ENCODE measurements at places on chromosomes 6 and 20.

- DNase-seq: no peak
Observed at GRCh38 chr6:90197854-90198496, 98.7 kb downstream of the BACH2 start.

DNA sequence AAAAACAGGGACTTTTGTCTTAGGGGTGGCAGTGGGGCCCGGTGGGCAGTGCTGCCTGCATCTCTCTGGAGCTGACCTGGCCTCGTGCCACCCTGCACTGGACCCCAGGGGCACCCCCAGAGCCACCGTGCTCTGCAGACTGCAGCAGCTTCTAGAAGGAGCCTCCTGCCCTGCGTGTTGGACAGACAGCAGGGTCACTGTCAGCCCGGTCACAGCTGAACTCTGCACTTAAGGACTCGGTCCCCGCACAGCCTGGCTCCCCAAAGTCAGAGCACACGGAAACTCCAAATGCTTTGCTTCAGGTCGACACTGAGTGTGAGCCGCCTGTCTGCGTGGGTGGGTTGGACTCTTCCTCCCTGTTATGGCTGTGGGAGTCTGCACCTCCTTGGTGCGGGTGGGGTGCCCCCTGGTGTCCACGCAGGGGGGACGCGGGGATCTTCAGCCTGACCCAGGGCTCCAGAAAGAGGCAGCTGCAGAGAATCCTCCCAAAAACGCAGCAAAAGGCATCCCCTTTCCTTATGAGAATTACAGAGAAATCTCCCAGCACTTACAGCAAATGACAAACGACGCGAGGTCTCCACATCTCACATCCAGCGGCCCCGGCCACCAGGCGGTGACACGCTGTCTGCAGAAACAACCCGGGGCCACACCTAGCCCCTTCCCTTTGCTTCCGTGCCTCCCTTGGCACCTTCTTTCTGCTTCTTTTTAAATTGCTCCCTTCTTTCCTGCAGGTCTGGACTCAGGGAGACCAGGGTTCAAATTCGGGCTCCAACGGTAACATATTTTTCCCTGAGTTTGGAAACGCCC, 36.3 kb upstream of the DACT2 start:
- DNase-seq: peak; percentile 60

DNA sequence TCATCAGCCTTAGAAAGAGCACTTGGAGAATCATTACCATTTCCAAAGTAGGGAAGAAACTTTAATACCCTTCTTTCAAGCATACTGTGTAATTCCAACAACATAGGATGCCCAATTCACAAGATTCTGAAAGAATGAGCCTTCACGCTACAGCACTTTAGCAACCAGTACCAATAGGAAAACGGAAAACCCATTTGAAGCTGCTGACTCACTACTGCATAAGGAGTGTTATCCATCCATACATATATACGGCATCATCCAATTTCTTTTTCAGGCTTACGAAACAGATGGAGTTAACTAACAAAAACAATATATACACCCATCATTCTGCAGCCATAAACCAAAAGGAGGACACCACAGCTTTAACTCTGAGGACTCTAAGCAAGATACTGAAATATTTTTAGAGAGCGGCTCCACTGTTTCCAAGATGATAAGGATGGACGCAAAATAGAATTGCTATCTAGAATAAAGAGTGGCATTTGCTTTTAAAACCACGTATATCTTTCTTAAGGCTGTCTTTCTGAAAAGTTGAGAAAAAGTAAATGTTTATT, 24.9 kb downstream of the FYN start:
- DNase-seq: no peak

DNA sequence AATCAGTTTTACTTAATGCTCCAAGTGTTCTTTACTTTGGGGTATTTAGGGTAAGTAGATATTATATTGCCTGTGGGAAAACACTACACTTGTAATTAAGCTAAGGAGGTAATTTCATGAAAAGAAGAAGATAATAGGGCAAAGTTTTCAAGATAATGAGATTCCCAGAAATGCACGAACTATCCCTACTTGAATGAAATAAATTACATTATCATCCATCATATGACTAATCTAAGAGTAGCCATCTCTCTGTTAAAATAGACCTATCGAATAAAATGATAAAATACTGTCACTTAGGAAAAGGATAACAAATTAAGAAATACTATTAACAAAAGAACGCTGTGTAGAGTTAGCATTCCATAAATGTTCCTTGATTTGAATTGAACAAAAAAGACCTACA, 135.1 kb upstream of the HDAC2 start:
- no peak for DNase-seq

DNA sequence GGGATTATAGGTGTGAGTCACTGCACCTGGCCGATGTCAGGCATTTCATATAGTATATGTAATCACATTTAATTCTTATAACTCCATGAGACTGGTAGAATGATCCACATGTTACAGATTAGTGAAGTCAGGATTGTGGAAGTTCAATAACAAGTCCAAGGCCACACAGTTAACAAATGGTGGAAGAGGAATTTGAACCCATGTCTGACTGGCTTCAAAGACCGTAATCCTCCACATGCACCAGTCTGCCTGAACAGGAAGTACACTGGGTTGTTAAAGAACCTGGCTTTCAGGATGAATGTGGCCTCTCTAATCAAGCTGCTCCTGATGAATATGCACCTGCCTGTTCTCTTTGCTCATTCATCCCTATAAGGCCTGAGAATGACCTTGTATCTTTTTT, 122.0 kb upstream of the HDAC2 start:
- no peak for DNase-seq

GRCh38 chr20:37914672-37915433, 11.9 kb downstream of the VSTM2L start:
- no peak for DNase-seq

- no peak for DNase-seq
Observed at GRCh38 chr20:61638802-61639585, 386.9 kb downstream of the CDH4 start.

DNA sequence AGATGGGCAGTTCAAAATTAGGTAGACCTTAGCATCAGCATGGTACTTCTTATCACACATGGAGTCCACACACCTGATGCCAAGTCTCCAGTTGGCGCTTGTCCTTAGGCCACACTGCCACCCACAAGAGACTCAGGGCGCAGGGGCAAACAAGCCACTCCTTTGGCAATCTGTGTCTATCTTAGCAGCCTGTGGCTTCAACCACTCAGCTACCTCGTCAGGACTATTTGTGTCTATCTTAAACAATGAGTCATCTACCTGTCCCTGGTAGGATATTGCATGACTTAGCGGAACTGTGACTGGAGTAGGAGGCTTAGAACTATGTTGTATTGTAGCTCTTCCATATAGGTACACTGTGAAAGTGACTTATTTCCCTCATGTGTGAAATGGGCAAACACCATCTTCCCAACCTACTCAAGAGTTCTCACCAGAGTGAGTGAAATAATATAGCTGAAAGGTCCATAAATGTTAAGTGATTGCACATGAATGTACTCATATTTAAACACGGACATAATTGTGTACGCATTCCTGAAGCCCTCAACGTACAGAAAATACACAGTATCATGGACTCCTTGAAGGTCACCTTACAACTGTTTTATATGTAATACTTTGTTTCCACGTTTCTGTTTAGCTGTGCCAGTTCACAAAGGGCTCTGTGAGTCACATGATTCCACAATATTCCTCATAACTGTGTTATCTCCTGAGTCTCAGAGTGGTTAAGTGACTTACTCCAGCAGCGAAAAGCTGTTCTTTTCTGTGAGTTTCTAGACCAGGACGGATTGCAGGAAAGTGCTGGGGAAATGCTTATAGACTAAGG, 1.6 kb downstream of the TRIM27 start:
- DNase-seq: no peak

GRCh38 chr6:6882592-6882991, 225.2 kb upstream of the RREB1 start:
- DNase-seq: no peak

- DNase-seq: no peak
Observed at GRCh38 chr6:2111162-2111677, 134.2 kb downstream of the GMDS start.

GRCh38 chr6:166563200-166563599, 23.3 kb downstream of the RAMACL start:
- DNase-seq: no peak

DNA sequence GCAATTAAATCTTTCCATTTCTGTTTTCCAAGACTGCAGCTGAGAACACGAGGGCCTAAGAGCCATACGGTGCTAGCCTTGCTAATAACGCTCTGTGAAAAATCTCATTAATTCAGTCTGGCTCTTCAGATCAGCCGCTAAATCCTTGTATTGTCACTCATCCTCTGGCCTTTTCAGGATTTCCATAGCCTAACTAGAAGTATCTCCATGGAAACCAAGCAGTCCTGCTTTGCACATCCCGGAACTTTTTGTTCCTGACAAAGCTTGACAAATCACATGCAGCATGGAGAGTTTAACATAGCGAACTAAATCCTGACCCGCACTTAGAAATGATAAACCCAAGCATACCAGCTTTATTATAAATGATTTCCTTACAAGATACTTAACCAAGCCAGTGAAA, 383.7 kb downstream of the CD83 start:
- no peak for DNase-seq

DNA sequence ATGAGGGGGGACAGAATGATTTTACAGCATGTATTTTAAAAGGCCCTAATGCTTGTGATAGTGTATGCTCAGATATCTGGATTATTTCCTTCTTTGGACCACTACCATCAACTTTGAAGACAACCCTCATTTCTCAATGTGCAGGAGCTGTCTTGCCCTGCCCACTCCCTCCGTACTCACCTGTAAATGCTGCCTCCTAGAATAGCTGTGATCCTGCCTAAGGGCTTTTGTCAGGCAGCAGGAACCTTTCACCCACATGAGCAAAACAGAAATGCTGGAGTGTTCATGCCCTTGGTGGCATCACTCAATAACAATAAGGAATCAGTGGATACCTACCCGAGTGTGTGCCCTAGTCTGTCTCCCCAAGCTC, 723.6 kb upstream of the FLRT3 start:
- no peak for DNase-seq

DNA sequence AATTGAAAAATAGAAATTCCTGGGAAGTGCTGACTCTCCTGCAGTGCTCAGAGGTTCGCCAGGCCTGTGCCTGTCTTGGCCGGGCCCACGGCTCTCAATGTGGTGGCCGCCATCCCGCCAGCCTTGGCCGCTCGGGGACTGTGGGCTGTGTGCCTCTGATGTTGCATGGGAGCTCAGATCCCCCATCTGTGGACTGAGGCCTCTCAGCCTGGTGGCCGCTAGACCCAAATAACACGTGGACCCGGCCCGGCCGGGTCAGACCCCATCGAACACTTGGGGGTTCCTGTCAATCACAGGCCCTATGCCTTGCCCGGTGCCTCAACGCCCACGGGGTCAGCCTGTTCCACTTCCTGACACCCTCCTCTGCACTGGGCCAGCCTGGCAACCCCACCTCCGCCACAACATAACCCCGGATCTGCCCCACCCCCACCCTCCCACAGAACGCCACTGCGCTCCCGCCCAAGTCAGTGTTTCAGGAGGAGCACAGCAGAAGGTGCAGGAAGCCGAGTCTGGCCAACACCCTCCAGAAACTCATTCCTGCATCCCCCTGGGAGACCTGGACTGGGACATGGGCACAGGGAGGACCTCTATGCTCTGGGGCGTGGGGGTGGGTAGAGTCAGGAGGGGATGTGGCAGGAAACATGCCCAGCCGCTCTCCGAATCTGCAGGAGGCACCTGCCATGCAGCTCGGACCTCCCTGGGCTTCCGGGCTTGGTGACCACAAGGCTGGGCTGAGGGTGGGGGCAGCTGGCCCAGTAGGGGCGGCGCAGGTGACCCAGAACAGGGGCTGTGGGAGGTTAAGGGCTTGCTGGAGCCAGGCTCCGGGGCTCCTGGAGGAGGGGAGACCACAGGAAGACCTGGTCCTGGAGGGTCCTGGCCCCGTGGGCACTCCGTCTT, 98.7 kb upstream of the BHLHE23 start:
- DNase-seq: no peak

- no peak for DNase-seq
Observed at GRCh38 chr20:44279228-44279627, 31.8 kb downstream of the FITM2 start.

DNA sequence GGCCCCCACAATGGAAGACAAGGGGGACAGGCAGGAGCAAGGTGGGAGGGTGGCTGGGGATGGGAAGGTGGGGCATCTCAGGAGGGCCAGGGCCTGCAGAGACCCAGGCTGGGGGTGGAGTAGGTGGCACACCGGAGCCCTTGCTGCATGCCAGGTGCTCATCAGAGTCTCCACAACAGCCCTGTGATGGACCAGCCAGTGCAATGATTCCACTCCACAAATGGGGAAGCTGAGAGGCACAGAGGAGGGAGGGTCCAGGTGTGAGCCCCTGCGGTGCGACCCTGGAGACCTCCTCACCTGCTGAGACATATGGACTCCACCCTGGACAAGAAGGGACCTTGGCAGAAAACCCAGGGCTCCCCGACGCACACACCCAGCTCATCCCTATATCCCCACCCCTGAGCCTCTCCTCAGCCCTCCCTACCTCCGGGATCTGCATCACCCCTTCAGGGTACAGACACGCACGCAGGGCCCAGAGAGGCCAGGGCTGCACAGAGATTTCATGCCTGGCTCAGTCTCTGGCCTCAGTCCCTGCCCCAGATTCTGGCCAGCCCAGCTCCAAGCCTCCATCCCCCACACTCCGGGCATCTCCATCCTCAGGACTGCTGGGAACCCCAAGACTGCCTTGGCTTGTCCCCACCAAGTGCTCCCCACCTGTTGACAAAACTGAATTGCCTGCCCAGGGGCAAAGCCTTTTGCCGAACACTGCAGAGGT, 7.1 kb upstream of the GRM4 start:
- peak; percentile 28 for DNase-seq

DNA sequence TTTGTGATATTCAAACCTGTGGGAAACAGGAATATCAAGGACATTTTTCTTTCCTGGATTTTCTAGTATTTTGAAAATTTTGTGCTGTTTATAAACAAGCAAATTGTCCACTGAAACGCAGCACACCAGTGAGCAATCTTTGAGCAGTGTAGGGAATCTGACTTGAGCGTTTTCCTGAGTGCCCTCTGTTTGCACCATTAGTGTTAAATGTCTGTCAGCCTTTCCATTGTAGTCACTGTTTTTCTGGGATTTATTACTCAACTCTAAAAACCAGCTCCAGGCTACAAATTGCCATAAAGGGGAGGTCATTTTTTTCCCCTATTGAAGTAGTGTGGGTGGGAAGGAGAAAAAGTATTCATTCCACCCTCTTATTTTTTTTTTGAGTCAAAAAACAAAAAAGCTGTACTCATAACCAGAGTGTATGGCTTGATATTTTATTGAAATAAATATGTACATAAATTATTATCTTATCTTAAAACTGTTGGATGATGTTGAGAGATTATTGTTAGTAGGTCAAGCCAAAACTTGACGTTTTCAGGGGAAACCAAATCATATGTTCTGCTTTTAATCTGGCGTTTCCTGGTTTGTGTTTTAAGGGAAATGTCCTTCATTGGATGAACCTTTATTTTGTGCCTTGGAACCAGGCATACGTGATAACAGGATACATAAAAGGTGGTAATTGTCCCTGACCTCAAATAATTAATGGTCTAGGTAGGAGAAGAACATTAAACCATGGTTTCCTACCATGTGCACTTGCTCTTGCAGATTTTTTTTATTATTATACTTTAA, 51.8 kb downstream of the TSHZ2 start:
- DNase-seq: no peak
